Daoy (cell line): ENCODE measurements at places on chromosomes 6 and 20. TPM values are rescaled to one million over a fixed set of nuclear protein-coding genes. Genes with fewer than 3 reads are reported as not detected.

Gene NKAIN2
- total RNA-seq = not detected in 2 replicates

GRCh38 chr6:10412461-10413261 is 2.2 kb downstream of the TFAP2A start:
- DNase-seq = peak; percentile 65

Gene FAXC
- total RNA-seq = 4.7 and 12.2 TPM in 2 replicates

DNA sequence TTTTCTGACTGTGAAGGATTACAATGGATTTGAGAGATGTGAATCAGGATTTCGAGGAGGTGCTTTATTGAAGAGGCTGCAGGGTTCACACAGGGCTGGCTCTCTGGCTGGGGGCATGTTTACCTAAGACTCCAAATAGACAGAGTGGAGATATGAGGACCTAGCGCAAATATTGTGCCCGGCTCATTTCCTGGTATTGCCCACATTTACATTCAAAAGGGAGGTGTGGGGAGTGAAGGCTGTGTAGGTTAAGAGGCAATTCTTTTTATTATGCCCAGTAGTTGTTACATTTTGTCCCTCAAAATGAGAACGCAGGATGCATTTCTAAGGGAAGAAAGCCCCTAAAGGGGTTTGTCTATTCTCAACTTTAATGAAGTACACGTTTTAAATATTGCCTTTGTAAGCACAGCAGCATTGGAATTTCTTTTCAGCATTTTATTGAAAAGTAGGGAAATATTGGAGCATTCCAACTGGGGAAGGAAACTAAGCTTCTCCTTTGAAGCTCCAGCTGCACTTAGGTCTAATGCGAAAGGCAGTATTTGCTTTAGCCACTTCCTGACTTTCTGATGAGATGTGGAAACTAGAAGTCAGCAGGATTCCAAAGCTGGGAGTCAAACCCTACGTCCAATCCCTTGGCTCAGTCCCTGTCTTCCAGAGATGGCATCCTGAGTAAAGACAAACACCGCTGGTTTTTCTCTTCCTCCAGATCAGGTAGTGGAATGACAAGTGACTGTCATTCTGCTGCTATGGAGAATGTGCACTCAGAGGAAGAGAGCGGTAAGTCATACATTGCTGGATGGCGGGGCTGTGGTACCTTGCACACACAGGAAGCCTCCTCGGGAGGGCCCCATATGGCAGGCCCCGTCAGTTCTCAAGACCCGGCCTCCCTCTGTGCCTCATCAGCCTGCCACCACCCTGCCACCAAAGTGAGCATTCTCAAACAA is 70.7 kb downstream of the MYB start:
- DNase-seq = no peak

Gene SLA2
- total RNA-seq = not detected in 2 replicates

Gene AKAP12
- 380 and 396 TPM in 2 replicates for total RNA-seq

- peak; percentile 47 for DNase-seq
Measured at GRCh38 chr6:134029495-134030455, 22.6 kb downstream of the SLC2A12 start.
